Stimulated activated CD8-positive, alpha-beta memory T cell treated with anti-CD3 and anti-CD28 coated beads, Interleukin-15, amount 100 ng/mL, for 1 hour (primary cell): ENCODE measurements at places on chromosomes 3 and 15.

DNA sequence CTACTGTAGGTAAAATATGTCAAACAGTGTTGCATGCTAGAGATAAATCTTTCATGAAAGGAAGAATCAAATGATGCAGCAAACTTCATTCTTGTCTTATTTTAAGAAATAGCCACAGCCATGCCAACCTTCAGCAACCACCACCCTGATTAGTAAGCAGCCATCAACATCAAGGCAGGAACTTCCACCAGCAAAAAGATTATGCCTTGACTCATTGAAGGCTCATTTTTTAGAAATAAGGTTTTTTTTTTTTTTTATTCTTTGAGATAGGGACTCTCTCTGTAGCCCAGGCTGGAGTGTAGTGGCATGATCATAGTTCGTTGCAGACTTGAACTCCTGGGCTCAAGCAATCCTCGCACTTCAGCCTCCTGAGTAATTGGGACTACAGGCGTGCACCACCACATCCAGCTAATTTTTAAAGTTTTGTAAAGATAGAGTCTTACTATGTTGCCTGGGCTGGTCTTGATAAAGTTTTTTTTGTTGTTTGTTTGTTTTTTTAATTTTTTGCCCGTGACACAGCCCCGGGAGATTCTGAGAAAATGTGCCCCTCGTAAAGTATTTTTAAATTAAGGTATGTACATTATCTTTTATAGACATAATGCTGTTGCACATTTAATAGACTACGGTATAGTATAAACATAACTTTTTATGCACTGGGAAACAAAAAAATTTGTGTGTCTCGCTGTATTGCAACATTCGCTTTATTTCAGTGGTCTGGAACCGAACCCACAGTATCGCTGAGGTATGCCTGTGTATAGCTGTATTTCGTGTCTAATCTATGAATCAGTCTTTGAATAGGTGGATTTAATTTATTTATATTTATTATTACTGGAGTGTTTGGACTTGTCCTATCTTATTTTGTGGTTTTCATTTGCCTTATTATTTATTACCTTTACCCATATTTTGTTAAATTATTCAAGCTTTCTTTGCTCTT, 23.3 kb downstream of the SNRK start:
- no peak for DNase-seq

GRCh38 chr3:56323986-56324420, 144.3 kb downstream of the ERC2 start:
- DNase-seq, result no peak

- no peak for DNase-seq
These were observed 10.1 kb downstream of the RNF123 start for GRCh38 chr3:49699281-49699979.

GRCh38 chr3:106703524-106703923, 673.7 kb upstream of the CCDC54 start:
- no peak for DNase-seq
